ENCODE measurements at places on chromosomes 5 and 9.

GRCh38 chr9:124315882-124316281 is 58.1 kb downstream of the NEK6 start:
- no peak for DNase-seq

DNA sequence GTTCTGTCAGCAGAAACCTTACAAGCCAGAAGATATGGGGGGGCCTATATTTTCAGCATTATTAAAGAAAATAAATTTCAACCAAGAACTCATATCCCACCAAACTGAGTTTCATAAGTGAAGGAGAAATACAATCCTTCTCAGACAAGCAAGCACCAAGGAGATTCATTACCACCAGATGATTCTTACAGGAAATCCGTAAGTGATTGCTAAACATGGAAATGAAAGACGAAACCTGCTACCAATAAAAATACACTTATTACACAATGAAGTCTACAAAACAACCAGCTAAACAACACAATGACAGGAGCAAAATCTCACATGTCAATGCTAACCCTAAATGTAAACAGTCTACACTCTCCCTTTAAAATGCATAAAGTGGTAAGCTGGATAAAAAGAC is 17.8 kb upstream of the C9orf72 start:
- no peak for DNase-seq

DNA sequence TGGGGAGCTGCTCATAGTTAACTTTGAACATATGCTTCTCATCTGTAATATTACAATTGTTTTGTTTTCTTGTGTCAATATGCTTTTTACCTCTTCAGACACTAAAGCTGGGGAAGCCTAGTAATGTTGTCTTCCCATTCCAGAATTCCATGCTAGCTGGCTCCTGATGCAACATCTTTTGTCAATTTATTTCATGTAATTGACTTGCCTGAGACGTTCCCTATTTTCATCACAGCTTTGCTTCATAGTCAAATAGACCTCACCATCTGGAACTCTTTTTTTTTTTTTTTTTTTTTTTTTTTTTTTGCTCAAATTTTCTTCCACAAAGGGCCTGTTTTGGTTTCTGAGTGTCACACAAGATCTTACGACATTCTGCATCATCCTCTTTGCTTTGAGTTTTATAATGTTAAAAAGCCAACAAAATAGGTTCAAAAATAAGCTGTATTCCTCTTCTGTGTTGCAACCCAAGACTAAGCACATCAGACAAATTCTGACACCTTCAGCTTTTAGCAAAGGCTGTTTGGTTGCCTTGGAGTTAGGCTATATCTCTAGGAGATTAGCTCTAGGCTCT is 235.2 kb downstream of the NR3C1 start:
- DNase-seq, result no peak

DNA sequence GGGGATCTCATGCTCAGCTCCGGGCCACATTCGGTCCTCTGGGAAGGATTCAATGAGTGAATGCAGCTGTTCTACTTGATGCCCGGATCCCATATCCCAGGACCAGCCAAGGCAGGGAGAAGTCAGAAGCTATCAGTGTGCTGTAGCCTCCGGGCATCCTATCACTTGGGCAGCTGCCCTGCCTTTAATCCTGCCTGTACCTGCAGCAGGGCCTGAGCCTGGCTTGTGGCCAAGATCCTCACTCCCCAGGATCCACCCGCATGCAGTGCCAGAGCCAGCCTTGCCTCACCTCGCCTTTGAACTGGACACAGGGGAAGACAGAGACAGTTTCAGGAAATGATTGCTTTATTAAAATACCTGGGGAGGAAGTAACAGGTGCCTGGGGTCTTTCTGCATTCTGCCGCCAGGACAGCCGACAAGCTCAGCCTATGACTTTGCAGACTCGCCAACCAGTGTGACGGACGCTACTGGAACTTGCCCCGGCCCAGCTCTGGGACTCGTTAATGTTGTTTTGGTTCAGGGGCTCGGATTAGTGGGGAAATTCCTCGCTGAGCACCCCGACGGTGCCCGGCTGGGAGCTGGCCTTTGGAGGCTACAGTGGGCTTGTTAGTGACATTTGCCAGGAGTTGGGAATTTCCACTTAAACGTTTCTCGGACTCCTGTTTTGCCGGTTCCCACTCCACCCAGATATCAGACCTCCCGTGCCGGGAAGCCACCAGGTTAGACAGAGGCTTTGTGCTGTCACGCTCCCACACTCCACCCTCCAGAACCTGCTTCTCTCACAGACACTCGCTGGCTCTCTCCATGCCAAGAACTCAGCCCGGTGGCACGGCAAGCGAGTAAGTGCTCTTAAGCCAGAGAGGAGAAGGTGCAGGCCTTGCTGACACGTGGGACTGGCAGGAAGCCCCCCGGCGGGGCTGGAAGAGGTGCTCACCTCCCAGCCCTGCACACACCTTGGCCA is 721 bp downstream of the PTGES start:
- DNase-seq, result peak; percentile 82

- no peak for DNase-seq
Observed at GRCh38 chr5:22649074-22649473, 204.1 kb downstream of the CDH12 start.

DNA sequence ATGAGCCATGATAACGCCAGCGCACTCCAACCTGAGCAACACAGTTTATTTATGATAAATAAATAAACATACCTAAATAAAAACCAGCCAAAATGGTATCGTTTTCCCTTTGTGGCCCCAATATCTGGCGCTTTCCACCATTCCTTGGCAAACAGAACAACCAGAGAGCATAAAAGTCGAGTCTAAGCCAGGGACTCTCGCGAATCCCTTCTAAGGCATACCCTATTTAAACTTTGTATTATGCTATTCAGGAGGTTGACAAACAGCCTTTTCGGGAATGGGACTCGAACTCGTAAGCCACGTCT is 386 bp upstream of the MATR3 start:
- DNase-seq, result no peak

- DNase-seq, result peak; percentile 17
Observed at GRCh38 chr9:78463750-78464149, 166.8 kb downstream of the PSAT1 start.

GRCh38 chr5:67052034-67052433 is 144.6 kb downstream of the CD180 start:
- peak; percentile 9 for DNase-seq

DNA sequence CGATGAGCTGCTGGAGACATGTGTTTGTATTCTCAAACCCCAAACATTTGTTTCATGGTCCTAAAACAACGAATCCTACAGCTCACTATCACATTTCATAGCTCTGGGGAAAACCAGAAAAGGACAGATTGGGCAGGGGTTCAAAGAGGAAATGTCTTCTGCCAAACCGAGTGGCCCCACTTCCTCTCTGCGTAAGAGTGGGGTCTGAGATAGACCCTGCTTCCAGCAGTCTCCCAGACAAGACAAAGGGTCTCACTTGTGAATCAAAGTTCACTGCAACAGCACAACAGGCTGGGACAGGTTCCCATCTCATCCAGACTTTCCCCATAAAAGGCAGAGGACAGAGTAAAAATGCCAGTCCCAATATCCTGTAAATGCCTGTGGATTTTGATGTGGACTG is 276.2 kb upstream of the SLC24A2 start:
- DNase-seq, result no peak

- no peak for DNase-seq
Observed at GRCh38 chr5:80376557-80376956, 31.3 kb upstream of the ZFYVE16 start.

Data from DMS53 (cell line).